Mammary epithelial cell (primary cell): ENCODE measurements at places on chromosomes 4 and X. TPM values are rescaled to one million over a fixed set of nuclear protein-coding genes. Genes with fewer than 3 reads are reported as not detected.

SERPINA7 gene
- total RNA-seq = not detected

ATG4A gene
- total RNA-seq = 9.4 and 10.1 TPM in 2 replicates

CT45A2 gene
- total RNA-seq = not detected

CYBB gene
- total RNA-seq = under 0.01 TPM

NAT8L gene
- total RNA-seq = not detected
